HepG2 (cell line): ENCODE measurements at places on chromosomes 7 and 10.

DNA sequence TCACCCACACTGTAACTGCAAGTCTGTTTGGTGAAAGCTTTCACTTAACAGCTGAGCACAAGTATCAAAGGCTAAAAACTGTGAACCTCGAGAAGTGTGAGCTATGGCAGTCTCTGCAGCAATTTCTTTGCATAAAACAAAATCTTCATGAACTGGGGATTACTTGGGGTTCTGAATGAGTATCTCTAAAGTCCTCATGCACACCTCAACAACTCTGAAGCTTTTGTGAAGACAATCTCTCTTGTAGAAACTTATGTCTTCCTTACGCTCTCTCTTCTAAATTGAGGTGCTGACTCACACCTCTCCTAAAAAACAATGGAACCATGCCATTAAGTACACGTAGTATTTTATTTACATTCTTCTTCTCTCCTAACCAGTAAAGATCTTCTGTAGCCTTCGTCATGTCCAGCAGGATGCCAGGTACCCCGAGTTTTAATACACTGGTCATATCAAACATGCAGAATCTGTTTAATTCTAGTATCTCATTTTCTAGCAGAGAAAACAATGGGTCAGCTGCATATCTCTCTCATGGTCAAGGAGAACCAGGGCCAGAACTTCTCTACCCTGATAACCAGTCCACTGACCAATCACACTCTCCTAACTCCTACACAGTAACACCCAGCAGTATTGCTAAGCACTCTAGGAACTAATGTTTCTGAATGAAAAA, 76.9 kb downstream of the UBE2H start:
- H3K4me1 ChIP-seq, result peaks cover 16% of the 10 kb centered on the region
- H3K4me3 ChIP-seq, result no peak overlapping the region
- peaks cover 6% of the 10 kb centered on the region for H3K36me3 ChIP-seq
- H3K27me3 ChIP-seq, result no peaks in the 10 kb centered on the region
- H3K27ac ChIP-seq, result no peak overlapping the region

DNA sequence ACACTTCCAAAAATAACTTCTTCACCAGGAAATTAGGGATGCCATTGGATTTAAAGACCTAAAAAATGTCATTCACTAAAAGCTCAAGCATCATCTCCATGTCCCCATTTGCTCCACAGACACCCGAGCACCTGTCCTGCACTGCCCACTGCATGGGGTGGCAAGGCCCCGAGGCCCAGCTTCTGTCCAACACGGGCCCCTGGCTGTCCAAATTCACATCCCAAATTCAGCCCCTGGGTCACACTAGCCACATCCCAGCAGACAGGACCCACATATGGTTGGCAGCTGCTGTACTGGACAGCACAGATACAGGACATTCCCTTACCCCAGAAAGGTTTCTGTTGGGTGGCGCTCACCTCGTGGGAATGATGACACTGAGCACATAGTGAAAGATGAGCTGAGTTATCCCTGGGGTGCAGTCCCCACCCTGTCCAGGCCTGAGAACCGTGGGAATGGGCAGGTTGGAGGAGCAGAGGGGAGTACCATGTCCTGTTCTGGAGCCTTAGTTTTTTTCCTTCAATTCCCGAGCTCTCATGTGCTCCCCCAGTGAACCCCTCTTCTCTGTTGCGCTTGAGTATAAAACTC, 55.3 kb downstream of the CSGALNACT2 start:
- H3K4me1 ChIP-seq, result no peaks in the 10 kb centered on the region
- no peak overlapping the region for H3K27ac ChIP-seq
- H3K36me3 ChIP-seq, result no peaks in the 10 kb centered on the region
- no peaks in the 10 kb centered on the region; the same call in 1 of the 2 replicates for H3K27me3 ChIP-seq

- no peak overlapping the region for H3K4me3 ChIP-seq
- H3K27me3 ChIP-seq, result peaks cover 13% of the 10 kb centered on the region; the same call in 2 of the 3 replicates
- no peaks in the 10 kb centered on the region for H3K36me3 ChIP-seq
- no peak for DNase-seq
- H3K4me1 ChIP-seq, result no peaks in the 10 kb centered on the region
These were observed 273.6 kb upstream of the KLF6 start for GRCh38 chr10:4058514-4059029.

- no peak overlapping the region for H3K4me3 ChIP-seq
- no peak overlapping the region for H3K27ac ChIP-seq
- no peaks in the 10 kb centered on the region for H3K36me3 ChIP-seq
- no peak for DNase-seq
- no peaks in the 10 kb centered on the region for H3K27me3 ChIP-seq
These were observed 92.0 kb upstream of the TMEM26 start for GRCh38 chr10:61545170-61545569.

- peak overlapping the region; percentile 99 for H3K27ac ChIP-seq
- H3K36me3 ChIP-seq, result no peaks in the 10 kb centered on the region
- H3K4me3 ChIP-seq, result no peak overlapping the region
These were observed 2.9 kb downstream of the PRXL2A start for GRCh38 chr10:80411267-80411668.

- no peaks in the 10 kb centered on the region for H3K4me1 ChIP-seq
- H3K36me3 ChIP-seq, result no peaks in the 10 kb centered on the region
- no peak overlapping the region for H3K4me3 ChIP-seq
- H3K27me3 ChIP-seq, result no peaks in the 10 kb centered on the region
- no peak for DNase-seq
These were observed 1396.5 kb upstream of the CELF2 start for GRCh38 chr10:9621216-9621615.

- H3K27ac ChIP-seq, result no peak overlapping the region
- no peak overlapping the region for H3K4me3 ChIP-seq
- peaks cover 20% of the 10 kb centered on the region; the same call in 1 of the 3 replicates for H3K36me3 ChIP-seq
- no peaks in the 10 kb centered on the region for H3K27me3 ChIP-seq
These were observed 14.7 kb upstream of the MICALL2 start for GRCh38 chr7:1473864-1474512.

- H3K36me3 ChIP-seq, result no peaks in the 10 kb centered on the region
- H3K27me3 ChIP-seq, result no peaks in the 10 kb centered on the region; the same call in 2 of the 3 replicates
- no peak for DNase-seq
- H3K27ac ChIP-seq, result peak overlapping the region; percentile 10
- H3K4me1 ChIP-seq, result peaks cover 89% of the 10 kb centered on the region
These were observed 4.2 kb downstream of the CPVL start for GRCh38 chr7:29142021-29142727.

GRCh38 chr7:79334841-79335240, 118.6 kb downstream of the MAGI2 start:
- H3K4me3 ChIP-seq, result no peak overlapping the region
- no peak overlapping the region for H3K27ac ChIP-seq
- no peaks in the 10 kb centered on the region for H3K4me1 ChIP-seq
- H3K27me3 ChIP-seq, result no peaks in the 10 kb centered on the region

GRCh38 chr7:99002827-99003212, 124.5 kb downstream of the TRRAP start:
- no peak for DNase-seq
- H3K36me3 ChIP-seq, result peaks cover 77% of the 10 kb centered on the region
- no peaks in the 10 kb centered on the region for H3K4me1 ChIP-seq
- H3K27ac ChIP-seq, result no peak overlapping the region
- H3K4me3 ChIP-seq, result no peak overlapping the region
- H3K27me3 ChIP-seq, result no peaks in the 10 kb centered on the region
